ENCODE measurements at places on chromosomes 6 and 20.

- DNase-seq, result no peak
Observed at GRCh38 chr20:9409352-9409751, 105.0 kb upstream of the LAMP5 start.

GRCh38 chr6:170476360-170476759, 76.7 kb downstream of the PSMB1 start:
- no peak for DNase-seq

- DNase-seq, result no peak
Observed at GRCh38 chr6:85712346-85712745, 69.7 kb upstream of the SYNCRIP start.

GRCh38 chr6:137975188-137975940, 108.3 kb downstream of the TNFAIP3 start:
- peak; percentile 58 for DNase-seq

DNA sequence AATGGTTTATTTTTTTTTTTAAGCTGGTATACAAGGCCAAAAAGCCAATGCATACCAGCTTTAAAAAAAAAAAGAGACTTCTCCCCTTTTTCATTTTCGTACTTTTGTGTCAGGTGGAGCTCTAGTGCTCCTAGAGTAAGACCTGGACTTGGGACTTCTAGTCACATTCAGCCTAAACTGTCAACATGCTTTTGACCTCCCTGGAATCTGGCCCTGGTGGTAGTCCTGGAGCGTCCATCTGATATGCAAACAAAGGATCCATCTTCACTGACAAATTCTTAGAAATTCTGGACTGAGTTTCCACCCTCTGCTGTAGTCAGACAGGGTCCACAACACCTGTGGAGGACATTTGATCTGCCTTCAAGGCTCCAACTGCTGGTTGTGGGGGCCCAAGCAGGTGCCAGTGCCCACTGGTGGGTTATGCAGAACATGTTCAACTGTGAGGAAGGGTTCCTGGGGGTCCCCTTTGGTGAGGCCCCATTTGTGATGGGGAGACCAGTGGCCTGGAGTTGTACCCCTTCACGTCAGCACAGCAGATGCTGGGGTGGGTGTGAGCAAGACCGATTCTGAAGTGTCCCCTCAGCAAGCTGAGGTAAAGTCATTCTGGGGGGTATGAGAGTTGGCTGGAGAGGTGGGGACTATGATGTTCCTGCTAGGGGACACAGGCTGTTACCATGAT, 12.6 kb upstream of the PCMTD2 start:
- DNase-seq, result no peak

DNA sequence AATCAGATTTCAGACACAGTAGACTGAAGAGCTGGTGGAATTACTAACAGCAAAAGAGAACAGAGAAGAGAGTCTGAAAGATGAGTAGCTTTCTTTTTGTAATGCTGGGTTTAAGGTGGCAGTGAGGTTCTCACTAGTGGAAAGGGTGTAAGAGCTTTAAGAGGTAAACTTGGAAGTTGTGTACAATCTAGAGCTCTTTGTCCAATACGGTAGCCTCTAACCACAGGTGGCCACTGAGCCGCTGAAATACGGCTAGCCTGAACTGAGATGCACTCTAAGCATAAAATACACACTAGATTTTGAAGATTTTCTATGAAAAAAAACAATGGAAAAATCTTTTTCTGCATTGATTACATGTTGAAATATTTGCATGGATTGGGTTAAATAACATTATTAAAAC, 4.0 kb downstream of the ELOVL2 start:
- DNase-seq, result no peak

- DNase-seq, result no peak
Observed at GRCh38 chr6:138805016-138805765, 9.3 kb downstream of the ECT2L start.

- no peak for DNase-seq
Observed at GRCh38 chr6:12265791-12266190, 24.4 kb upstream of the EDN1 start.

DNA sequence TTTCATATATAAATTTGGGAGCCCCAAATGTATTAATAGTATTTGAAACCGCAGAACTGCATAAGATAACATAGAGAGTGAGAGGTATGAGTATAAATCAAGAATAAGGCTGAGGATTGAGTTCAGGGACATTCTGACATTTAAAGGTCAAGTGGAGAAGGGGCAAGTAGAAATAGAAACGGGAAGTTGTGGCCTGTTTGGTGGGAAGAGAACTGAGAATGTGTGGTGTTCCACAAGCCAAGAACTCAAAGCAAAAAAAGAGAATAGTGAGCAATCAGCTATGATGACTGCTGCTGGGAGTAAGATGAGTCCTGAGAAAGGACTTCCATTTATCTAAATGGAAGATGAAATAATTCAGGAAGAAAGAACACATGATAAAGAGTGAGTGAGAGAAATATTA, 418.4 kb downstream of the CD109 start:
- no peak for DNase-seq

DNA sequence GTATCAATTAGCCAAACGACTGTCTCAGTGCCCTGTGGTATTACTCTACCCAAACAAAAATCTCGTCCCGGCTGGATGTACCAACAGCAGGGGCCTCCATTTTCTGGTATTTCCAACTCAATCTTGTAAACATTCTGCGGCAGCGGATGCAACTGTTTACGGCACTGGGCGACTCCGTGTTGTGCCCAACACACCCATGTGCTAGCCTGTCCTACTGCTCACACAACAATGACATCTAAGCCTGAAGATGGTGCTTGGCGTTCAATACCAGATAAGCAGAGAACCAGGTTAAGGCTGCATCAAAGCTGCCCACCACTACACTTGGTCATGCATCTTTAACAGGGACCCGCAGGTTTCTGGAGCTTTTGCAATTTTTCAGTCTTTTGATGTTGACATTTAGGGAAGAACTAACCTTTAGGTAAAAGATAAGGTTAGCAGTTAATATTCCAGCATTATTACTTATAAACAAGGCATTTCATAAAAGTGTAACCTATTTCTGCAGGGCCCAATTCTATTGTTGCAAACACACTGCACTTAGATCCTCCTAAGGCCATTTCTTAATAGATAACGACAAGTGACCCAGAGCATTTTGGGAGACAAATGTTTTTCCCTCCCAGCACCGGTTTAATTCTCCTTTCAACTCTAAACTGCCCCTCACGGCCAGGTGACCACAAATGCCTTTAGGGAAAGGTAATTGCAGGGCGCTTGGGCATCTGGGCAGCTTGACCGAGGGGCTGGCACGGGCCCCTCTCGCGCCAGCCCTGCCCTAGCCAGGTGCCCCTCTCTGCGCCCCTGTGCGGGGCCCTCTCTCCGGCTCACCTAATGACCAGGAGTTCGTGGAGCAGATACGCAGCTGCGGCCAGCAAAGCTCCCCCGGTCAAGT, 945 bp downstream of the FAXC start:
- no peak for DNase-seq

- DNase-seq, result no peak
Observed at GRCh38 chr6:105968603-105969333, 117.4 kb upstream of the PRDM1 start.

DNA sequence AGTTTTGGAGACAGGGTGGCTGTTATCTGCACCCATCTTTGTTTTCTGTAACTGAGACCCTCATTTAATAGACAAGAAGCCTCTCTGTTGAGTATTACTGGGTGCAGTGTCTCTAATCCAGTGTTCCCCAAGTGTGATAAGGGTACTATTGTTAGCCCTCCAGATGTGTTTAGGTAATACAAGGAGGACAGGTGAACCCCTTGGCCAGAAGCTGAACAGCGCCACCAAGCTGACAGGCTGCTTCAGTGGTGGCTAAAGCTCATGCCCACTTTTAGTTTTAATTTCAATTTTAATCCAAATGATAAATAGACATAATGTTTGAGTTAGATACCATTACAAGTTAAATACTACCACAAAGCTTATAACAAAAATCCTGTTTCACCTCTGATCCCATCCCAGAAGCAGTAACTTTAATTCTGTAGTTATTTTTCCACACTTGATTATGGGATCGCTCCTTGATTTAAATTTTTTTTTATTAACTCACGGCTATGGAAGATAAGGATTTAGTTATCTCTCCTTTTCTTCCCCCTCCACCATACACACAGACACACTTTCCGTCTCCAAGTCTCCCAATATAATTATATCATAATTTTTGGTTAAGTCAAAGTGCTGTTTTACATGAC, 8.4 kb upstream of the STK35 start:
- DNase-seq, result no peak

DNA sequence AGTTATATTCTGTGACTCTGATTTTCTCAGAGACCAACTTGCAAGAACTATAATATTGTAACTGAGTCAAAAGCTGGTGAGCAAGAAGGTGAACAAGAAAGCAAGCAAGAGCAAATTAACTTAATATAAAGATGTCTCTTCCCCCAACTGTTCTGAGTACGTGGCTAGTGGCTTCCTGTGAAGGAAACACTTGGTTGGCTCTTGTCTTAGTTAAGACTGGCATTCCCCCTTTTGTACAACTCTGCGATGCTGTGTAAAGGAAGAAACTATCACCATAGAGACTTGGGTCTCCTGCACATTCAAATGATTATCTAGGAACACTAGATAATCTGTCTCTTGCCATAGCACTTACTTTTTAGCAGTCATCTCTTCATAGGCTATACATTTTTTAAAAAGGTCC, 47.3 kb upstream of the TNFAIP3 start:
- peak; percentile 73 for DNase-seq

GRCh38 chr20:58965270-58966064, 15.6 kb upstream of the NELFCD start:
- DNase-seq, result no peak

GRCh38 chr6:139686308-139686707, 311.9 kb upstream of the CITED2 start:
- no peak for DNase-seq

- no peak for DNase-seq
Observed at GRCh38 chr20:37673444-37673843, 20.4 kb upstream of the CTNNBL1 start.

GRCh38 chr6:46323312-46323965, 152.7 kb upstream of the ENPP5 start:
- no peak for DNase-seq

- no peak for DNase-seq
Observed at GRCh38 chr20:58668901-58669286, 17.8 kb downstream of the STX16 start.

DNA sequence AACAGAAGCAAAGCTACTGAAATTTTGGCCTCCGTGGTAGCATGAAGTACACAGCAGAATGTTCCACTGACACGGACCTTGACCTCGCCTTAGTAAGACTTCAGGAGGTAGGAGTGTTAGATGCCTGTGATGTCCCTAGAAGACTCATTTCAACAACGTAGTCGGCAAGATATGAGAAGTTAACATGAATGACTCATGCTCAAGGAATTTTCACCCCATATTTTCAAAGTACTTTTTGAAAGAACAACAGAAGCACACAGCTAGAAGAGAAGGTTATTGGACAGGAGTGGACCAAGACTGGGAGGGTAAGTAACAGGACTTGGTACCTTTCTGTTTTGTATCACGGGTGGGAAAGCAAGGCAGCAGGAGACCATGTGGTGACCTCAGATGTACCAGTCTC, 78.0 kb downstream of the DZANK1 start:
- DNase-seq, result no peak

- no peak for DNase-seq
Observed at GRCh38 chr6:22658934-22659333, 89.6 kb downstream of the HDGFL1 start.

DNA sequence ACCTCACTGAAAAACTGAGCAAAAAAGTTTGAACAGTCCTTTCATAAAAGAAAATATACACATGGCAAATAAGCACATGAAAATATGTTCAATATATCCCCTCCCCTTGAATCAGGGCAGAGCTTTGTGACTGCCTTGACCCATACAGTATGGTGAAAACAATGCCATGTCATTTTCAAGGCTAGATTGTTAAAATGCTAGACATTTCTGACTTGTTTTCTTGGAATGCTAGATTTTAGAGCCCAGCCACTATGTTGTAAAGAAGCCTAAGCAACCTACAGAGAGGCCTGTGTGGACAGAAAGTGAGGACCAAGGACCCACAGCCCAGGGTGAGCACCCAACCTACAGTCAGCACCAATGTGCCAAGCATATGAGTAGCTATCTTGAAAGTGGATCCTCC, 17.1 kb upstream of the ASF1A start:
- no peak for DNase-seq

All from Jurkat, Clone E6-1 (cell line).